ENCODE measurements at places on chromosomes 5 and 9.

DNA sequence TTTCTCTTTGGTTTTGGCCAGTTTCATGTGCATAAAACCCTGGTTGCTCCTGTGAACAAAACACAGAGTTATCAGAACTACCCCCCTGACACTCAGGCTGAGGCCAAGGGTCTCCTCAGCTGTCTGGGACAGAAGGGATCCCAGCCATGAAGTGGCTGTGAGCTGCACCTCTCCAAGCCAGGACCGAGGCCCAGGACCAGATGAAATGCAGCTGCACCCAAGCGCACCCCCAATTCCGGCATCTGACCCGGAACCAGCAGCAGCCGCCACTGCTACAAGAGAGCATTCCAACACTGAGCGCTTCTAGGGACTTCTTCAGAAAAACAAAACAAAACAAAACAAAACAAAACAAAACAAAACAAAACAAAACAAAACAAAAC lies 16.0 kb upstream of the SLC25A51 start:
- no peak for DNase-seq

DNA sequence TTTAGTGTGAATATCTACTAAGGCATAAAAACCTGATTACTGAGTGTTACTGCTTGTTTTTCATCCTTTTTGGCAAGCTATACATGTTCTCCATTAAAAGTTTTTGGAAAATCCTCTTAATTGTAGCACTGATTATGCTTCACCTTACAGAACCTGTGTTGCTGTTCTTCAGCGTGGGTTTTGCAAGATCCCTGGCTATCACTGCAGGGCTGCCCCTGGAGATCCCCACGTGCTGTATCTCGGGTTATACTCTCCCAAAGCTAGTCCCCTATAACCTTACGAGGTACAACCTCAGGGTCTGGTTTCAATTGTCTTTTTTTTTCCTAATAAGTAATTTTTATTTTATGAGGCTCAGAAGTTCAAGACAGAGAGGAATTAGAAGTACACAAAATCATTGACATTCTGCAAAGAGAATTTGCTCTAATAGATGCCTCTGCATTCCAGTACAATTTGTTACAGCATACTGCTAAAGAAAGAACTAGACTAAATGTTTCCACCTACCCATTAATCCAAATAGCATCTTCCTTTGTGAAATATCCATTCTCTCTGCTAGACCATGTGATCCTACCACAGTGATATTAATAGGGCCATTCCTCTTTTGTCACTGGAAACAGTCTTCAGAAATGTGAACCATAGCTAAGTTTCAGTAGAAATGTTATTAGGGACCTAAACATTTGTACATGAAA lies 25.8 kb upstream of the CAMK4 start:
- no peak for DNase-seq

DNA sequence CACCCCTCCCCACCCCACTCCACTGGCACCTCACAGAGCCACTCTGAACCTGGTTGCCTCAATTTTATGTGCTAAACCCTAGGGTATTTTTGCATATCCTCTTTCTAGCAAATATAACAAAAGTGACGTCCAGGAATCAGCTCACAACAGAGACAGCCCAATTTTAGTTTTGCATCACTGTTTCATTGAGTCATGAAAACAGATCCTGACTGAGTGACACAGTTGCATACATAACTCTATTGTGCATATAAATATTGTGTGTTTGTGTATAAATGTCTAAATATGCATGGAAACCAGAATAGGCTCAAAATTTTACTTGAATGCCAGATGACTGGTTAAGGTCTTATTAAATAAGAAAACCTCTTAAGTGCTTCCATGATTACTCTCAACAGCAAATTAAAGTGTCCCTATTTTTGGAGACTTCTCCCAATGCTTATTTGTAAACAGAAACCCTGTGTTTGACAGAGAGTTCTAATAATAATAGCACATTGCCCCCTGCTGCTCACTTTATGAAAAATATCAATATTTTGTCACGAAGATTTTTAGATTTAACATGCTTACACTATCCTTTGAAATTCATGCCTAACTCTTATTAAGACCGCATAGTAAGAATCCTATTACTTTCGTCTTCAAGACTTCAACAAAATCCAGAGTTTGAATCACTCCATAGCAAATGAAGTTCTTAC lies 75.5 kb upstream of the PRRC1 start:
- peak; percentile 5 for DNase-seq

GRCh38 chr9:105445203-105445881 lies 2.5 kb upstream of the FSD1L start:
- no peak for DNase-seq
